ENCODE measurements at places on chromosomes 3 and 15.

DNA sequence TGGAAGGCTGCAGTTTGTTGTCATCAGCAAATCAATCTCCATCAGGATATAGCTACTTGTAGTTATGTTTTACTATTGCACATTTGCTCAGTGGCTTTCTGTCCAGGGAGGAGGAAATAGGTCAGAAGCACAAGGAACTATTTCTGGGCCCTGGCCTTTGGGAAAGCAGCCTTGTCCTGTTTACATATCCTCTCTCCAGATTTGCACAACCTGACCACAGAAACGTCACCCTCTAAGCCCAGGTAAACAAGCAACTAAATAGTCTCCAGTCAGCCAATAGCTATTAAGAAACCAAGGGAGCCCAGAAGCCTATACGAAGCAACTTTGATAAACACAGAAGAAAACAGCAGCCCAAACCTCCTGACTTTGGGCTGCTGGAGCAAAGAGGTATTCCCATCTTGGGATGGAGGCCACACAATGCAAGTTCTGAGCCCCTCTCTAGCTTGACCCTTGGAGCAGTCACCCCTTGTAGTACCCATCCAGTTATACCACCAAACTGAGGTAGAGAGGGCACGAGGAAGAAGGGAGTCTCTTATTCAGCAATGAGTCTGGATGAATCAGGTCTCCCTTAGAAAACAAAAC lies 2.3 kb upstream of the FEM1B start:
- DNase-seq: peak; percentile 25

GRCh38 chr15:66364944-66365528 lies 8.6 kb upstream of the TIPIN start:
- DNase-seq: no peak

DNA sequence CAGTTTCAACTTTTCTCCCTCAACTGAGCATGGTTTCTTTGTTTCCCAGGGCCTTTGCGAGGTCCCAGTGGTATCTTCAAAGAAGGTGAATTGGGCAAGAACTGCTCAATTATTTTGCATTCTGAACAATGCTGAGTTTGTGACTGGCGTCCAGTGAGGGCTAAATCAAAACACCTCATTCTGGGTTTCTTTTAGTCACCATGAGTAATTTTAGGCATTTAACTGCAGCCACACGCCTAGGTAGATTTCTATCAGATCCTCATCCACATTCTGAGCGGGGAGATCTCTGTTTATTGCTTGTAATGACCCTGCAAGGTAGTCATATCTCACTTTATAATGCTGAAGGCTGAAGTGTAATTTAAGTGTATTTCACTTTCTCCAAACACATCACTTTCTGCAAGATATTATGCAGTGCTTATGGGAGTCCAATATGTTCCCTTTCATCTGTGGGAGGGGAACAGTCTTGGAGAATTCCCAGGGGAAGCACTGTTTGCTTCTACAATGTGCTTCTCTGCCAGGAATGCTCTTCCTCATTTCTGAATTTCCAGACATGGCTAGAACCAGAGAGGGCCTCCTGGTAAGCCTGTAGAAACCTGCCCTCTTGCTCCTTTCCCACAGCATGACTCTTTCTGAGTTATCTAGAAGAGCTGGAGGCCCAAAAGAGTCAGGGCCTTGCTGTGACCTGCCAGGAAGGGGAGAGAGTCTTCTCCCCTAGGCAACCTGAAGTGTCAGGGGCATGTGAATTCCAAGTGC lies 91.7 kb downstream of the FRMD4B start:
- no peak for DNase-seq

- no peak for DNase-seq
These were observed 34.5 kb upstream of the TMEM42 start for GRCh38 chr3:44827196-44827595.

DNA sequence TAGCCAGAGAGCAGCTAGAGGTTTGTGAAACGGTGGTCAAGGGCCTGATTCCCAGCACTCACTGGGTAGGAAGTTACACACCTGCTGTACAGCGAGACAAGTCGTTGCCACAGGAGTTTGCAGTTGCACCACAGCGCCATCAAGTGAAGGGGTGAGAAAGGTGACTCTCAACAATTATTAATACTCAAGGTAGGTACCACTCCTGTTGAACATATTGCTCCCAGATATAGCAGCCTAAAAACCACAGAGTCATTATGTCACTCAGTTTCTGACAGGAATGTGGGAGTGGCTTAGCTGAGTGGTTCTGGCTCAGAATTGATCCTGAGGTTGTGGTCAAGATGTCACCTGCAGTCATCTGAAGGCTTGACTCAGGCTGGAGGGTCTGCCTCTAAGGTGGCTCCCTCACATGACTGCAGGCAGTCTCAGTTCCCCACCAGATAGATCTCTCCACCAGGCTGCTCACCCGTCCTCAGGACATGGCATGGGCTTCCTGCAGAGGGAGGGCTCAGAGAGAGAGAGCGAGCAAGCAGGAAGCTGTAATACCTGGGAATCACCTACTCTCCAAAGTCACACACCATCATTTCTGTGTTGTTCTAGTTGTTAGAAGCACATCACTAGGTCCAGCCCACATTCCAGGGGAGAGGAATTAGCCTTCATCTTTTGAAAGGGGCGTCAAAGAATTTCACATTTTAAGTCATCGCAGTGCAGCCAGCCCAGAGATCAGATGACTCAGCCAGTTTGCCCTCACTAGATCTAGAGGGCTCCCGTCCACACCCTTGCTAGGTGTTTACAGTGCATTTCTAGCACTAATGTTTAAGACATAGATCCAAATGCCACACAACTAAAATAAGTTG lies 17.0 kb upstream of the ANO10 start:
- DNase-seq: peak; percentile 79

DNA sequence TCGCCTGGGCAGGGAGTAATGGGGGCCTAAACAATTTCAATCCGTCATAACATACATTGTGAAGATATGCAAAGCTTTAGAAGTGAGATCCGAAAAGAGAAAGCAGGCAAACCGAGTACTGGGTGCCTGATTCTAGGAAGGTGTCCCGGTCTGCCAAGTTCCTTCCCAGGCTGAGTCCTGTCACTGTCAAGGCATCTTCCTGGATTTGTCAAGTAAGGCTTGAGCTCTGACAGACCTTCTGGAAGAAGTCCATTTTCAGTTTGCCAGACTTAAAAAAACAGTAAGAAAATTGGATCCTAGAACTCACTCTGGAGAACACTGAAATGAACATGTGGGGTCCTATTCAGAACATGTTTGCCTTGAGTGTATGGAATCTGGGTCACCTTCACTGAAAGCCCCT lies 253.9 kb downstream of the RORA start:
- no peak for DNase-seq

GRCh38 chr3:118587037-118587741 lies 447.5 kb downstream of the IGSF11 start:
- DNase-seq: no peak

GRCh38 chr3:27653803-27654558 lies 68.1 kb downstream of the EOMES start:
- DNase-seq: no peak

GRCh38 chr3:179292450-179292849 lies 30.4 kb upstream of the ZNF639 start:
- no peak for DNase-seq

DNA sequence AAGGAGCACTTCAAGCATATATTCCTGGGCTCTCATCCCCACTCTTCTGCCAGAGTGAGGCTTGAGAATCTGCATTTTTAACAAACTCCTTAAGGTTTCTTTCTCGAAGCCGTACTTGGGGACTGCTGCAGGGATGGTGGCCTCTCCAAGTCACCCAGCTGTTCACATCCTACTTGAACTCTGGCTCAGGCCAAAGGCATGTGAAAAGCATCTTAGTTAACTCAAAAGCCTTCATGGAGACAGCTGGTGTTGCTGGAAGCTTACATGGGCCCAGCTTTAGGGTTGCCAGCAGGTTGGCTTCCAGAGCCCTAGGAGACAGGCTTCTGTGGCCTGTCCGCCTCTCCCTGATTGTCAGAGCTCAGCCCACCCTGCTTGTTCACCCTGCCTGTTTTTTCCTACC lies 139.2 kb downstream of the THSD4 start:
- DNase-seq: no peak

DNA sequence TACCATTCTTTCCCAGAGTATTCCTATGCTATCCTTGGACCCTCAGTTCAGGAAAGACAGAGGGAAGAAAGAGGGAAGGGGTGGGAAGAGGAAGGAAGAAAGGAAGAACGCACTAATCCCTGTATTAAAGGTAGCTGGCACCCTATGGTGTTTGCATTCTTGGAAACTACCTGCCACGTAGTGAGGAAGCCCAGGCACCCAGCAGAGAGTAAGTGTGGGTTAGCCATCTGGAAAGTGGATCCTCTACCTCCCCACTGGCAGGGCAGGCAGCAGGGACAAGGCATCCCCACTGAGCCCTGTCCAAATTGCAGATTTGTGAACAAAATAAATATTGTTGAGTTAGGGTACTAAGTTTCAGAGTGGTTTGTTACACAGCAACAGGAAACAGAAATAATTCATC lies 8.8 kb downstream of the RBP1 start:
- DNase-seq: no peak

DNA sequence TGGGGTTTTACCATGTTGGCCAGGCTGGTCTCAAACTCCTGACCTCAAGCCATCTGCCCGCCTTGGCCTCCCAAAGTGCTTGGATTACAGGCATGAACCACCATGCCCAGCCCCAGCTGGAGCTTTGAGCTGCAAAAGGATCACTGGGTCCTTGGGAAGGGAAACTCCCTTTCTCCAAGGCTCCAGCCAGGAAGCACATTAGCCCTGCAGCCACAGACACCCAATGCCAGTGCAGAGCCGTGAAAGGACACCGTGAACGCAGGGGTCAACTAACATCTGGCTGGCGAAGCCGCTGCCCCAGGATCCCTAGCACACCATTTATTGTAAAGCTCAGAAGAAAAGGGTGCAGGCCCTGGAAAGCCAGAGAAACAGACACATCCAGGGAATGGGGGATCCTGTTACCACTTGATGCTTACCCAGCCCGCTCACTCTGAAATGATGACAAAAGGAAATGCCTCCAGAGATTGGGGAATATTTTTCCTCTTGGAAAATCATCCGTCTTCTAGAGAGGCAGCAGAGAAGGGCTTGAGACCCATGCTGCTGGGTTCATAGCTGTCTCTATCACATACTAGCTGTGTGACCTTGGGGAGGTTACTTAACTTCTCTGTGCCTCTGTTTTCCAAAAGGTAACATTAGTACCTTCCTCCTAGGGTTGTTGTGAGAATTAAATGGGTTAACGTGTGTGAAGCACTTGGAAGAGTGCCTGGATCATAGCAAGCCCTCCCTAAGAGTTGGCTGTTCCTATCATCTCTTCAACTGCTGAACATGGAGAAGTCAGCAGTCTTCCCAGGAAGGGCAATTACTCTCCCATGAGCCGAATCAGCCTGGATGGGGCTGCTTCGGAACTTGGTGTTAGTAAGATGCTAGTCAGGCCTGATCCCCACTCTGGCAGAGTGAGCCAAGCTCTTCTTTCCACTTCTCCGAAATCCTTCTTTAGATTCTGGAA lies 40.8 kb downstream of the LMCD1 start:
- DNase-seq: no peak

DNA sequence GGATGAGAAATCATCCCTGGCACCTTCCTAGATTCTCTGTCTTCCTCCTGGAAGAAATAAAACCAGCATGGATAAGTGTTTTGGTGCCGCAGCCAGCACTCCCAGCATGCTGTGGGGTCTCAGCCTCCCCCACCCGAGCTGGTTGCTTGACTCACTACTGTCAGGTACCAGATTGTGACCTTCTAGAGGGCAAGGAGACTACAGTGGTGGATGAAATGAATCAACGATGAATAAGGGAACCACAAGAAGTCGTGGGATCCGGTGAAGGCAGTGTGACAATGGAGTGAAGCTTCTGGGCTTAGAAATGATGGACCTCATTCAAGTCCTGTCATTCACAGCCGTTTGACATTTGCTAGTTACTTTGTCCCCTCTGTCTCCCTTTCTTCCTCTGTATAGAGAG lies 50.2 kb upstream of the SLCO3A1 start:
- no peak for DNase-seq

DNA sequence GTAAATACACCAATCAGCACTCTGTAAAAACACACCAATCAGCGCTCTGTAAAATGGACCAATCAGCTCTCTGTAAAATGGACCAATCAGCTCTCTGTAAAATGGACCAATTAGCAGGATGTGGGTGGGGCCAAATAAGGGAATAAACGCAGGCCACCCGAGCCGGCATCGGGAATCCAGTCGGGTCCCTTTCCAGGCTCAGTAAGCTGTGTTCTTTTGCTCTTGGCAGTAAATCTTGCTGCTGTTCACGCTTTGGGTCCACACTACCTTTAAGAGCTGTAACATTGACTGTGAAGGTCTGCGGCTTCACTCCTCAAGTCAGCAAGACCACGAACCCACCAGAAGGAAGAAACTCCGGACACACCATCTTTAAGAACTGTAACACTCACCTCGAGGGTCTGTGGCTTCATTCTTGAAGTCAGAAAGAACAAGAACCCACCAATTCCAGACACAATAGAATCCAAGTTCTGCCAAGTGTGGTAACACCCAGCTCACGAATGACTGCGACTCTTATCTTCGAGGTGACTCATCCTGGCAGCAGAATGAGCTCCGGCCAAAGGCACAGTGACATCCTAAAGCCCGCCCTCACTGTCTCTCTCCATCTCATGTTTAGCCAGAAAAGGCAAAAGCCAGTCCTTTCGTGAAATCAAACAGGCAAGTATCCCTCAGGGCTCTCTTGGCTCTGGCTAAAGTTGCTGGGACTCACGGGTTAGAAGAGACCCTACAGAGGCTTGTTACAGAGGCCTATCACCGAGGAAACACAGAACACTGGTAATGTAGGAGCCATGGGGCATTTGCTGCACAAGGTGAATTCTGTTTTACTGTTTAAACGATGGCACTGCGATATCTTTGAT lies 155.2 kb downstream of the FAM43A start:
- peak; percentile 25 for DNase-seq

DNA sequence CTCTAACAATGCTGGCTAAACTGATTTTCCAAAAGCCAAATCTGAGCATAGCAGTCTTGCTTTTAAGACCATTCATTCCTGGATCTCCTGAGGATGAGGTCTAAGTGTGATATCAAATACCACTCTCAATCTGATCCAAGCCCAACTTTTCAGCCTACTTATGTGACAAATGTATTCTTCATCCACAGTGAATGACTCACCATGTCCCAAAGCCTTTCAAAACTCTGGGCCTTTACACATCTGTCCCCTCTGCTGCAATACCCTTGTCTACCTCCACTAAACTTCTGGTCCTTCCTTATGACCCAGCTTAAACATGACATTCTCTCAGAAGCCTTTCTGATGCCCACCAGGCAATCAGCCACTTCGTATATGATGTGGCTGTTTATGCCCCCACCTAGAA lies 4.6 kb downstream of the ANAPC13 start:
- DNase-seq: no peak

DNA sequence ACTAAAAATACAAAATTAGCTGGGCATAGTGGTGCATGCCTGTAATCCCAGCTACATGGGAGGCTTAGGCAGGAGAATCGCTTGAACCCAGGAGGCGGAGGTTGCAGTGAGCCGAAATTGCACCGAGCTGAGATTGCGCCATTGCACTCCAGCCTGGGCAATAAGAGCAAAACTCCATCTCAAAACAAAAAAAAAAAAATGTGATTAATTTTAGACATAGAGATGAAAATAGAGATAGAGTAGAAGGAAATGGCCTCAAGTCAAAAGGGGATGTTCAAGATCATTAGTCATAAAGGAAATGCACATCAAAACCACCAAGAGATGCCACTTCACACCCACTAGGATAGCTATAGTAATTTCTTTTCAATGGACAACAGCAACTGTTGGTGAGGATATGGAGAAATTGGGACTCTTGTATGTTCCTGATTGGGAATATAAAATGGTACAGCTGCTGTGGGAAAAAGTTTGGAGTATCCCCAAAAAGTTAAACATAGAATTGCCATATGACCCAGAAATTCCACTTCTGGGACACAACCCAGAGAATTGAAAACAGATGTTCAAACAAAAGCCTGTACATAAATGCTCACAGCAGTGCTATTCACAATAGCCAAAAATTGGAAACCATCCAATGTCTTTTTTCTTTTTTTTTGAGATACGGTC lies 55.4 kb downstream of the ABHD2 start:
- DNase-seq: no peak
